ENCODE measurements at places on chromosomes 3 and 15. TPM values are rescaled to one million over a fixed set of nuclear protein-coding genes. Genes with fewer than 3 reads are reported as not detected.
A peak's percentile ranks its signal among the peaks of the same experiment; 100 is the strongest.

- no peak for DNase-seq
Measured at GRCh38 chr15:36358094-36358493, 221.3 kb upstream of the CDIN1 start.

The TM4SF4 gene
- not detected for total RNA-seq

GRCh38 chr3:145094355-145094941 is 1066.5 kb downstream of the PLOD2 start:
- no peak for DNase-seq

DNA sequence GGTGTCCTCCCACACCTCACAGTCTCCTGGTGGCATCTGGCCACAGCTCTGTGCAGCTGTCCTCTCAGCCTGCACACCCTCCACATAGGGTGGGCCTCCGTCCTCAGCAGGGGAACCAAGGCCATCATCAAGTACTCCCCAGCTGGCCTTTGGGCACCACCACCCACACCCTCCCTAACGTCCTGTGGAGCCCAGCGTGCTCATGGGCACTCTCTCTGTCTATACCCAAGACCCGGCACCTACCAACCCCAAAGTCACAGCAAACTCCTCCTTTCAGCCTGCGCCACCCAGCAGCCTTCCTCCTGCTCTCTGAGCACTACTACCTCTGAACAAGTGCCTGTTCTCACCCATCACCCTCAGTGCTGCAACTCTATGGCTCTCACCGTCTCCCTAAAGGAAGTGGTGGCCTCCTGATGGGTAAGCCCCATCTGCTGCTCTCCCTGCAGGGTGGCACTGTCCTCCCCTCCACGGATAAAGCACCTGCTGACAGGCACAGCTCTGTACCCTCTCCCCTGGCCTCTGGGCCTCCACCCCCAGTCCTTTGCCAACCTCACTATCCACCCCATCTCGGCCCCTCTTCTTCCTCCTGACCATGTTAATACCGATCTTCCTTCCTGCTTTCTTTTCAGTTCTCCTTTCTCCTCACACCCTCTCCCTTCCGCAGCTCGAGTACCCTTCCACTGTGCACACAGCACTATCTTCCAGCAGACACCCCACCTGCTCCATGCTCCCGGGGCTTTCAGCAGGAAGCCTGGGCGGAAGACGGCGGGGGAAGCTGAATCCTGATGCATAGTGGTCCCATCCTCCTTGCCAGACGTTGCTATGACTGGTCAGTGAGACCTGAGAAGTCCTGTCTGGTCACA is 31.5 kb downstream of the SLC41A3 start:
- DNase-seq = no peak

DNA sequence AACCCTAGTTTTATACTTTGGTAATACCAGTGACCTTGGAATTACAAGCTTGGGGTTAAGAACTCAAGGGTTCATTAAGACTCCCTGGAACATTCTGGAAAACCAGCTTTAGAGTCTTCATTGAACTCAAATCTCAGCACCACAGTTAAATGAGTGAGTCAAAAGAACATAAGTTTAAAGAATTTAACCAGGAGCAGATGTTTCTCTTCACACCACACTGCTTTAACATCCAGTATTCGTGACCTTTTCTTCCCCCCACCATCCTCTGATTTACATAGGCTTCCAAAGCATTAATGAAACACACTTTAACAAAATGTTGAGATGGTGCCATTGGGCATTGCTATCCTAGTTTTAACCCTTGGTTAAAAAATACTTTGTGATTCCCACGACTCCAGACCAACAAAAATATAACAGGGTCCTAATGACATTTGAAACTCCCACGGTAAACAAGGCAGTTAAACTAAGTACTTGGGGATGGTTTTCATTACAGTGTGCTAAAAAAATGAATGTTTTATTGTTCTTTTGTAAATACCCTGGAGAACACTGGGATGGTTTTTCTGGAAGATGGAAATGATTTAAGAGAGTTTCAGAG is 123.9 kb downstream of the OXNAD1 start:
- no peak for DNase-seq

The SNTN gene
- not detected for total RNA-seq

GRCh38 chr15:78004919-78005634 is 72.4 kb downstream of the TBC1D2B start:
- DNase-seq = peak; percentile 93

DNA sequence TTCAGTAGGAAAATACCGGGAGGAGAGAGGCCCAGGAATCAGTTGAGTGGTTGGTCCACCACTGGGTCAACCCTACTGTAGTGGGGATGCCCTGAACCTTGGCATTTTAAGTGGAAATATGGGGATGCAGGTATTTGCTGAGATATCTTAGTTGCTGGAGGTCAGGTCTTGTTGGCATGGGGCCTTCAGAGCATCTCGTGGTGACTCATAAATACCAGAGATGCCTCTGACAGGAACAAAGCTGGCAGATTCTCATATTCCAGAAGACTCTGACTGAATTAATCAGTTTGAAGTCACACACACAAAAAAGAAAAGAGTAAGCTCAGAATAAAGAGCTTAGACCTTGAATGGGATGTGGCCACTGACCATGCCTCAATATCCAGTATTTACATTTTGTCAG is 91.6 kb downstream of the CACNA2D3 start:
- DNase-seq = no peak

- no peak for DNase-seq
Measured at GRCh38 chr15:99662903-99663302, 70.3 kb downstream of the LYSMD4 start.

The CD96 gene
- total RNA-seq = 2.1 TPM

GRCh38 chr3:106333911-106334618 is 465.3 kb upstream of the CBLB start:
- DNase-seq = no peak

- DNase-seq = no peak
Measured at GRCh38 chr15:66163553-66163952, 90.0 kb downstream of the MEGF11 start.

- DNase-seq = no peak
Measured at GRCh38 chr3:140332131-140332530, 345.7 kb upstream of the TRIM42 start.

GRCh38 chr3:122979211-122979610 is 48.4 kb downstream of the SEMA5B start:
- no peak for DNase-seq
